GM03348 (cell line): ENCODE measurements at places on chromosomes 5 and 9.

- no peak for DNase-seq
Measured at GRCh38 chr5:96788112-96788749, 19.5 kb downstream of the ERAP1 start.

DNA sequence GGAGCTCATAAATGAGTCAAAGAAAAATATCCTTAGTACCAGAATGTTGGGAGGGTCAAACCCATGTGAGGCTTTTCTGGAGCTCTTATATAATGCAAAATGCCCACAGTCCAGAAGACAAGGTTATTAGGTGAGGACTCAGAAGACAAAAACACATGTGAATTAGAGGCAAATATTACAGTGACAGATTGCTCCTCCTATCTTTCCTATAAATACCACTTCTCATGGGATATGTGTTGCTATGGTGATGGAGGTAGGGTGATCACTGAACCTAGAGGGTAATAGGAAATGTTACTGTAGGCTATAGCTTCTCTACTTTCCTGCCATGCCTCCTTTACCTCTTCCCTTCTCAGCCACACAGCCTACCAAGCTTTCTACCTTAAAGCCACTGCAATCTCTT is 264.6 kb downstream of the SEC61B start:
- DNase-seq = no peak

- no peak for DNase-seq
Measured at GRCh38 chr5:2196416-2196815, 313.7 kb upstream of the IRX4 start.

- no peak for DNase-seq
Measured at GRCh38 chr5:67363180-67363709, 166.6 kb upstream of the CD180 start.

DNA sequence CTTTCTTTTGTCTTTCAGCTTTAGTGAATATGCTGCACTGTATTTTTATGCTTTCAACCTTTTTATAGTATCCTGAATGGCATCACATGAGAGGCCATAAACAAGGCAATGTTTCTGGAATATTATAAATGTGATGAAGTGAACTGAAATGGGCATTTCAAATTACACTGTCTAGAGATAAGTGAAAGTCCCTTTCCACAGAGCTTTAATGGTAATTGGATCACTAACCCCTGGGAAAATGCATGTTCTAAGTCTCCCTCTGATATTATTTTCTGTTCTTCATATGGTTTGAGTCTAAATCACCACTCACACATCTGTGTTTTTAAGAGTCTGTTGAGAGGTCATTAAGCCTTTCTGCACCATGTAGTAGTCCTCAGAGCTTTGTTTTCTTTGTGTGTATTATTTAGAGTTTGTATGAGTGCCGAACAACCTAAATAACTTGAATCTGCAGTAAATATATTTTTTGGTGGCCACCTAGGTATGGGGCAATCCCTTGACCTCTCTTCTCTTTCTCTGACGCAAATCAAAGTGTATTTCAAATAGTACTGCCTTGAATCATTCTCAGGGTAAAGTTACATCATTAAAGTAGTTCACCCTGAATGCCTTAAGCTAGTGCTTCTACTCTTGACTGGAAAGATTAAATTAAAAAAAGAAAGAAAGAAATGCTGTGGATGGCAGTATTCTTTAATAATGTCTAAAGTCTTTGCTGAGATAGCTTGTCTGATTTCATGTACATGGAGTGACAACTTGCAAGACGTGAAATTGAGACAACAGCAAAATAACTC is 1931.0 kb upstream of the CDH6 start:
- no peak for DNase-seq

- DNase-seq = no peak
Measured at GRCh38 chr5:56938858-56939257, 13.1 kb downstream of the MIER3 start.

GRCh38 chr9:5459289-5459829 is 9.0 kb downstream of the CD274 start:
- DNase-seq = no peak

GRCh38 chr9:136857581-136858412 is 5.7 kb downstream of the MAMDC4 start:
- DNase-seq = no peak

GRCh38 chr9:78196258-78196657 is 39.6 kb upstream of the CEP78 start:
- DNase-seq = no peak

GRCh38 chr9:92749071-92749933 is 15.3 kb downstream of the BICD2 start:
- DNase-seq = no peak

DNA sequence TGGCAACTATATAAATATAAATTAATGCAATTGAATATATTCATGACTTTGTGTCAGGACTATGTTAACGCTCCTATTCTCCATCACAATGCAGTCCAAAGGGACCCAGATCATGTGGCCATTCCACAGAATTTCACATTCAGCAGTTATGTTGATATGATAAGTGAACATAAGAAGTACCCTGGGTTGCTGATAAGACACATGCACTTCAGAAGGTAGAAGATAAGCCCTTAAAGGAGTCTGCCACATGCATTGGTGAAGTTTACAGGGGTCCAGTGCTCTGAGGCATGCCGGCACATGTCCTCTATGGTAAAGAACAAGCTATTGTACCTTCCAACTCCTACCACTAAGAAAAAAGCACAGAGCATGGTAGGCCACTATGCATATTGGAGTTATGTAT is 76.4 kb downstream of the PHAX start:
- DNase-seq = no peak

- peak; percentile 21 for DNase-seq
Measured at GRCh38 chr5:115559524-115559923, 14.9 kb upstream of the FEM1C start.

DNA sequence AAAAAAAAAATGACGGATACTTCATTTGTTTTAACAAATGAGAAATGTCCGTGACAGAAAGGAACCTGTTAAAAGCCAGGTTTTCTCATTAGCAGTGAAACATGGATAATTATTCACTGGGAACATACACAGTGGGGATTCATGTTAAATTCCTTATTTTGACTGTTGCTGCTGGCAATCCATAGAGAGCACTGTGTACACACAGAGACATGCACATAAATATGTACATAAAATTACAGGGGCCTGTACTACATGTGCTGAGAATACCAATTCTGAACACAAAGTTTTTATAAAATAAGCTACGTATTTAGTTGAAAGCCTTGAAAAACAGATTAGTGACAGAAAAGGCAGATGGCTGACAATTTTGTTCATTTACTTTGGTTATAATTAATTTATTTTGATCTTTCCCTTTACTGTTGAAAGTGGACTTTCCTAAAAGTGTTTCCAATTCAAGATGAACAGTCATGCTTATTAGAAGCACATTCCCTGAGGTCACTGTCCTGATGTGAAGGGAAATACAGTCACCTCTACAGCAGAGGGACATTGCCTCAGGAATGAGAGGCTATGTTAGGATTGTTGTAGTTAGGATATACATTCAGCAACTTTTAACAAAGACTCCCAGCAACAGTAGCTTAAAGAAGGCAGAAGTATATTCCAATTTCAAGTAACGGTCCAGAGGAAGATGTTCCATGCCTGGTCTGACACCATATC is 166.7 kb downstream of the SAXO1 start:
- DNase-seq = no peak

- DNase-seq = no peak
Measured at GRCh38 chr5:150510460-150511263, 2.7 kb downstream of the NDST1 start.
